Forelimb muscle (tissue), 1 donor: ENCODE measurements at places on chromosomes 11 and 22.

DNA sequence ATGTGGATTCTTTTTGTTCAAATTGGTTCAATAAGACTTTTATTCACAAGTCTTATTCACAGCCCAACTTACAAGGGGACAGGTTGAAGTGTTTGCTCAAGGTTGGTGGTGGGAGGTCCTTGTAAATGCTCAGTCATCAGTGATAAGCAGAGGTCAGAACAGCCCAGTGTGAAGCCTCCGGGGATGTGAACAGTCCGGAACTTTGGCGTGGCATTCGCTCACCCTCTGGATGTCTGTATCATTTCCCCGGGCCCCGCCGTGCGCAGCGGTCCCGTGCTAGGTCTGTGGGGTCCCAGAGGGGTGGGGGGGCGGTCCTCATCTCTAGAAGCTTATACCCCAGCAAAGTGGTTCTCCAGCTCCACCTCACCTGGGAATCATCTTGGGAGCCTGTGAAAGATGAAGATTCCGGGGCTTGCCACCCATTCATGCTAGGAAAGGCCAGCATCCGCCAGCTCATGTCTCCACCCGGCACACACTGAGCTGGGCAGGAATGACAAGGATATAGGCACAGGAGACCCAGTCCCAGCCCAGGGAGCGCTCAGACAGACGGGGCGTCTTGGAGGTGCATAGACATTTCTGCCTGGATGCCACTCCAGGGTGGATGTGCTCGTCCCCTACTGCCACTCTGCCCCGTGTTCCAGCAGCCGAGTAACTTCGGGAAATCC lies 327.5 kb downstream of the TBC1D22A start:
- DNase-seq: no peak

GRCh38 chr11:16297332-16297731 lies 59.0 kb downstream of the SOX6 start:
- no peak for DNase-seq

DNA sequence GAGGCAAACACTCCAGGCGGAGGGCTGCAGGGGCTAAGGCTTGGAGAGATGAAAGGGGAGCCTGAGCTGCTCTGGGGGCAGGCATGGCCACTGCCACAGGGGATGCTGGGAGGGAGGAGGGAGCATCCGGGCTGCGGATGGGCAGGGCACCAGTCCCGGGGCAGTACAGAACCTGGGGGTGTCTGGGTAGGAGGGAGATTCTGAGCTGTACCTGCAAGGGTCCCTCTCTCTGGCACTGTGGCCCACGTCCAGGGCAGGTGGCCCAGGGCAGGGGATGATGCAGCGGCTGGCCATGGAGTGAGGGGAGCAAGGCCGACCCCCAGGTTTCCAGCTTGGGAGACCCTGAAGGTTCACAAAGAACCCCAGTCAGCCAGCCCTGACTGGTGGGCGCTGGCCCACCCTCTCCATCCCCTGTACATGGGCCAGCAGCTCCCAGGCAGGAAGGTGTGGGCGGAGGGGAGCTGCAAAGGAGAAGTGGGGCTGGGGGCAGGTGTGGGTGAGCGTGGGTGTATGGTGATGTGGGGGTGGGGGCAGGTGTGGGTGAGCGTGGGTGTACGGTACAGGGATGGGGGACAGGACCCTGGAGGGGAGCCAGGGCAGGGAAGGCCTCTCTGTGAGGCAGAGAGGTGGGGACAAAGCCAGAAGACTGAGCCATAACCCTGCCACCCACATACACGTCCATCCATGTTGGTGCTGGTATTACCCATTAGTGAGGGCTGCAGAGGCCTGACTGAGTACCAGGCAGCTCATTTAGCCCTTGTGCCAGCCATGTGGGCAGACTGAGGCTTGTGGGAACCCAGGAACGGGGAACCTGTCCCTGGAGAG lies 2.2 kb upstream of the TNFRSF13C start:
- DNase-seq: no peak

- DNase-seq: no peak
Observed at GRCh38 chr11:88428959-88429358, 91.4 kb upstream of the CTSC start.

- DNase-seq: no peak
Observed at GRCh38 chr11:8289492-8289918, 25.8 kb upstream of the LMO1 start.

DNA sequence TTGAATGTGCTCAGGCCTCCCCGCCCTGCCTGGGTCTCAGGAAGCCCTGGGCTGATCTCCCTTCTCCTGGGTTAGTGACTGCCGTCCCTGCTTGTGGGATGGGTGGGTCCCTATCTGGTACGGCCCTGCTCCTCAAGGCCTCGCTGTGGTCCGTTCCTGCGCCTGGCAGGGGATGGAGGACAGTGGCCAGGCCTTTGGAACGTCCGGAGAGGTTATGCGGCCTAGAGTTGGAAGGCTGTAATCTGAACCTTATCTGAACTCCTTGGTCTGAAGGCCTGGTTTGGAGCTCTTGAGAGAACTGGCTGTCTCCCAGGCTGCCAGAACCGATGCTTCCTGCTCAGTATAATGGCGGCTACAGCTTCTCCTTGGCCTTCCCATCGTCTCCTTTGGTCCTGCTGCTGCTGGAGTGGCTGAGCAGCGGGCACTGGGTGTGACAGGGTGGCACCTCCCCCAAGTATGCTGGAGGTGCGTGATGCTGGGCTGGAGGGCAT lies 72.8 kb downstream of the FLI1 start:
- DNase-seq: peak; percentile 32

DNA sequence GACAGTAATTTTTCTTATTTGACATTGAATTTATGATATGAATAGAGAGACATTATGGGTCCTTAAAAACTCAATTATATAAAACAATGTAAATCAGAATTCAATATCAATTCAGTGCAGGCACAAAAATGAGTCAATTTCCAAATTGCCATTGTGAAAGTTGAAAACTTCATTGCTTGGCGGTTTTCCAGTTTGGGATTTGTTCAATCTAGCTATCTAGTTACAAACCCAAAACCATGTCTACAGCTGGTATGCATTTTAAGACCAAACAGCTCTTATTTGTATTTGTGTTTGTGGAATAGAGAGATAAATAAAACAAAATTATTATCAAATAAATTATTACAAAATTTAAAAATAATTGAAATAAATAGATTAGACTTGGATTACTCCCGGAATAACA lies 1206.6 kb upstream of the RAG2 start:
- no peak for DNase-seq

DNA sequence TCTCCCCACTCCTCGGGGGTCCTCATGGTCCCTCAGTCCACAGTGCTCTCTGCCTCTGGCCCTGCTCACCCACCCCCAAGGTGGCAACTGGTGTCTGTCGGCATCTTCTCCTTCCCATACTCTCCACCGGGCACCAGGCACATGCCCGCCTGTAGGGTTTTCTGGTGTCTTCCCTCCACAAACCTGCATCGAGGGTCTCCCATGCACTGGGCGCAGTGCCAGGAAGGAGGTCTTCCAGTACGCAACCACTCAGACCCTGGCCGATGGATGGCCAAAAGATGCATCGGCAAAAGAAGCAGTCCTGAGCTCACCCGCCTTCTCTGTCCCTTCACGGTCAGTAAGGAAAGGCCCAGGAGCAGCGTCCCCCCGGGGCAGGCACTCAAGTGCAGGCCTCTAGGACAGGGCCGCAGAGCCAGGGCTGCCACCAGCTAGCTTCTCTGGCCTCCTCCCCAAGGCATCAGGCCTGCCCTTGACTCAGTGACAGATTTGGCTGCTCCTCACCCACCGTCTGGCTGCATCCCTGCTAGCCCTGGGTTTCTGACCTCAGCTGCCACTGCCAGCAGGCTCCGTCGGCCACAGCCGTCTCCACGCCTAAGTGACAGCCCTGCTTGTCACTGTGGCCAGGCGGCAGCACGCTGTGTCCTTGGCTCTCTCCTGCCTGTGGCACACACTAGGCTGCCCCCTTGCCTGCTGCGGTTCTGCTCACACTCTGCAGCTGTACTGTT lies 32.1 kb upstream of the IGSF9B start:
- no peak for DNase-seq

GRCh38 chr11:31887180-31887579 lies 76.1 kb upstream of the PAX6 start:
- DNase-seq: no peak

DNA sequence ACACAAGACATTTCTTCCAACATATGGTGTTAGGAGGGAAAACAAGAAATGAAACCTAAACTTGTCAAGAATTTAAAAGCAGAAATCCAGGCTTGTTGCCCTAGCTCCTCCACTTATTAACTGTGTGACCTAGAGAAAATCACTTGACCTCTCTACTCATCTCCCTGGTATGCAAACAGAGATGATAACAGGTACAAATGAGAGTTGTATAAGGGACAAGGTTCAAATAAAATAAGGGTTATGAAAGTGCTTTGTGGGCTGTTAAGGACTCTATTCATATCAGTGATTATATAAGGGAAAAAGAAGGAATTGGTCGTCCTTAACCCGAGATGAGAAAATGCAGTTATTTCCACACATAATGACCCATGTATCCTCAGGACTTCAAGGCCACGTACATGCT lies 372.7 kb upstream of the TENM4 start:
- DNase-seq: no peak

DNA sequence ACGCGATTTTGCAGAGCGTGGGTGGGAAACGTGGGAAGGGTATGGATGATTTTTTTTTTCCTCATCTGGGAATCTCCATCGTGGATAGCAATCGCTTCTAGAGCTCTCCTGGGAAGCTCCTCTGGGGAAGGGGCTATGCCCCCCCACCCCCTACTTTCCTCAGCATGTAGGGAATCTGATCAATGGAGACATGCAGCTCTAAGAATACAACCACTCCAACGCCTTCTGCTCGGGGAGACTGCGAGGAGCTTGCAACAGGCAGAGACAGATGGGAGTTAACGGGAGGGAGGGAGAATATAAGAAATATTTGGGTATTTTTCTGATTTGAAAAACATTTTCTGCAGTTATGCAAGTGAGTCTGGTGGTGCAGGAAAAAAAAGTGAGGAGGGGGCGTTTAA lies 104.6 kb upstream of the HSD17B12 start:
- no peak for DNase-seq

- no peak for DNase-seq
Observed at GRCh38 chr11:134841411-134841810, 429.4 kb upstream of the B3GAT1 start.

- DNase-seq: no peak
Observed at GRCh38 chr11:80929031-80929805, 1488.4 kb upstream of the TENM4 start.

DNA sequence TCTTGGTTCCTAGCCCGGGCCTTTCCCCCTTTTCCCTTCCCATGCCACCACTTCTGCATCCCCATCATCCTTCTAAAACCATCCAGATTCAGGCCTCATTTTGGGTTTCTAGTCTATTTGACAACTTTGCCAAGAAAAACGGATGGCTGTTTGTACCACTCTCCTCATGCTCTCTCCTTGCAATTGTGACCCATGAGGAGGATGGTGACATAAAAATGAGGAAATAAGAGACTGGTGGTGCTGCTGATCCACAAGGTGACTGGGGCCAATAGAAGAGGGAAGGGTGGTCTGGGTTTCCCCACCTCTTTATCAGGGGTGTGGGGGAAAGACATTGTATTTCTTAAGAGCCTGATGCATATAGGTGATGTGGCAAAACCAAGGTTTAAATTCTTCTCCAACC lies 1.0 kb downstream of the MS4A4A start:
- no peak for DNase-seq

DNA sequence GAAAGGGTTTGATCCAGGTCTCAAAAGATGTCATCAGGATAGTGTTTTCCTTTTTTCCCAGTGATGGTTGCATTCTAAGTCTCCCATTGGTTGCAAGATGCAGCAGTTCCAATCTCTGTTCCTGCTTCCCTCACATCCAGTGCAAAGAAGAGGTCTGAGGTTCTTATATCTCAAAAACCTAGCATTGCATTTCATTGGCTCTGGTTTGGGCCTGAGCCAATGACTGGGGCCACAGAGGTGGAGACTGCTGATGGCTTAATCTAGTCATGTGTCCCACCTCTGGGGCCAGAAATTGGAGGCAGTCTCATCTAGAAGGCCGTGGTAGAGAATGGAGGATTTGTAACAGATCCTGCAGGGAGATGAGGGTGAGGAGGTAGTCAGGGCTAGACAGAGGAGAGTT lies 13.2 kb upstream of the MICAL2 start:
- no peak for DNase-seq

DNA sequence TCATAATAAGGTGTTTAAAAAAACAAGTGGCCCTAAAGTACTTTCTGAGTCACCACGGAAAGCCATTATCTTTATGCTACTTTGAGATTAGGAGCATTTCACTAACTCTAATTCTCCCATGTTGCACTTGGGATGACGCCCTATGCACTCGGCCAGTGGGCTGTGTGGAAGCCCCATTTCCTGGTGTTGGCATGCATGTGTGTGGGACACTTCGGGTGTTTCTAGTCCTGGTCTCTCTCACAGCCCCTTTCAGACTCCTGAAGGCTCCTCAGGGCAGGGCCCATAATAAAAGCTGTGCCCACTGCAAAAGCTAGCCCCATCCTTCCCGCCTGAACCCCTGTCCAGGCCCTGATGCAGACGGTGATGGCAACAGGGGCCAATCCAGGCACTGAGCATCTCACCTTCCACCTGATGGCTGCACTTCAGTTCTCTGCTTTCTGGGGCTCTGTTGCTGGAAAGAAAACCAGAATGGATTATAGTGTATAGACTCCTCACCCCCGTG lies 14.9 kb upstream of the FXYD2 start:
- no peak for DNase-seq
